ENCODE measurements at places on chromosomes 12 and 14. TPM values are rescaled to one million over a fixed set of nuclear protein-coding genes. Genes with fewer than 3 reads are reported as not detected.

DNA sequence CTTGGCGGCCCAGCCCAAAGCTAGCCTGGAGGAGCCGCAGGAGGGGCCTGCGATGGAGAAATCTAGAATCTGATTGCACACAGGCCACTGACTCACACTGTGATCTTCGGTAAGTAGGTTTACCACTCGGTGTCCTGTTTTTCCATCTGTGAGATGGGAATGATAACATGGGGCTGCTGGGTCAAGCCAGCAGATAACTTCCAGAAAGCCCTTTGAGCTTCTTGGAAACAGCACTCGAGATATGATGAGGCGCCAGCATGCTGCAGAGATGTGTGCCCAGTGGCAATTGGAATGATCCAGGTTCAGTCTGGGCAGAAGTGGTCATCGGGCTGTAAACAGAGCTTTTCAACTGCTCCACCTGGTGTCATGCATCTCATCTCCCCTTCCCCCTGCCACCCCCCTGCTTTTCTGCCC, 771.3 kb upstream of the TBX3 start:
- no peaks in the 10 kb centered on the region for H3K36me3 ChIP-seq
- no peaks in the 10 kb centered on the region for H3K4me1 ChIP-seq
- no peak for DNase-seq
- H3K4me3 ChIP-seq = no peak overlapping the region
- no peaks in the 10 kb centered on the region for H3K27me3 ChIP-seq

- H3K27me3 ChIP-seq = peaks cover 4% of the 10 kb centered on the region
- H3K36me3 ChIP-seq = no peaks in the 10 kb centered on the region
- no peak for DNase-seq
- H3K4me3 ChIP-seq = no peak overlapping the region
Observed at GRCh38 chr14:36268121-36268520, 52.3 kb downstream of the MBIP start.

DNA sequence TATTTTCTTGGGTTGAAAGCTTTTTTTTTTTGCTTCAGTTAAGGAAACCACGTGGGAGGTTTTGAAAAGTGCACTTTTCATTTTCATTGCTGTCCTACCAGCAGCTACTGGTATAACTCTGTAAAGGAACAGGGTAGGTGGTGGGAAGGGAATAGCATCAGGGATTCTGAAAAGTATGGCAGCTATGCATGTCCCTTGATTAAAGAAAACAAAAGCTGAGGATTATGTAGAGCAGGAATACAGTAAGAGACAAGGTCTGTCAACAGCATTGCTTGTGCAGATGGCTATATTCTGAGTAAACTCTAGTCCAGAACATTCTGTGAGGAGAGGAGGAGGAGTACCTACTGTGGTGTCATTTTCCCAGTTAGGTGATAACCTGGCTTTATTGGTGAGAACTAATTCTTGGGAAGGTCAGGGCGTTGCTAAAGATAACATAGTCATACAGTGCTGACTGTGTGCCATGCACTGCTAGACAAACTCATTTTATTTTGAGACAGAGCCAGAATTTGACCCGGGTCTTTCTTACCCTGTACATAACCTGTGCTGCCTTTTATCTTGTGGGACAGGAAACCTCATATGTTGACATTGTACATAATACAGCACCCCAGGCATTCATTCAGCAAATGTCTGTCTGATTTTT, 80.3 kb upstream of the TRAF3 start:
- no peaks in the 10 kb centered on the region for H3K36me3 ChIP-seq
- DNase-seq = no peak
- no peak overlapping the region for H3K4me3 ChIP-seq
- H3K4me1 ChIP-seq = peaks cover 12% of the 10 kb centered on the region
- H3K27me3 ChIP-seq = no peaks in the 10 kb centered on the region

DNA sequence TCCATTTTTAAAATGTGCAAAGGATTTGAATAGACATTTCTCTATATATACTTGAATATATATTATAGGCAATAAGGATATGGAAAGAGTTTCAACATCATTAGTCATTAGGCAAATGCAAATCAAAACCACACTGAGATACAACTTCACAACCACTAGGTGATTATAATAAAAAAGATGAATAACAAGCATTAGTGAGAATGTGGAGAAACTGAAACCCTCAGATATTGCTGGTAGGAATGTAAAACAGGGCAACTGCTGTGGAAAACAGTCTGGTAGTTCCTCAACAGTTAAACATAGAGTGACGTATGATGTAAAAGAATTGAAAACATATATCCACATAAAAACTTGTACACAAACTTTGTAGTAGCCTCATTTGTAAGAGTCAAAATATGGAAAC, 11.7 kb upstream of the BATF start:
- H3K36me3 ChIP-seq = no peaks in the 10 kb centered on the region
- H3K27me3 ChIP-seq = no peaks in the 10 kb centered on the region
- peaks cover 18% of the 10 kb centered on the region for H3K4me1 ChIP-seq
- no peak overlapping the region for H3K27ac ChIP-seq

DNA sequence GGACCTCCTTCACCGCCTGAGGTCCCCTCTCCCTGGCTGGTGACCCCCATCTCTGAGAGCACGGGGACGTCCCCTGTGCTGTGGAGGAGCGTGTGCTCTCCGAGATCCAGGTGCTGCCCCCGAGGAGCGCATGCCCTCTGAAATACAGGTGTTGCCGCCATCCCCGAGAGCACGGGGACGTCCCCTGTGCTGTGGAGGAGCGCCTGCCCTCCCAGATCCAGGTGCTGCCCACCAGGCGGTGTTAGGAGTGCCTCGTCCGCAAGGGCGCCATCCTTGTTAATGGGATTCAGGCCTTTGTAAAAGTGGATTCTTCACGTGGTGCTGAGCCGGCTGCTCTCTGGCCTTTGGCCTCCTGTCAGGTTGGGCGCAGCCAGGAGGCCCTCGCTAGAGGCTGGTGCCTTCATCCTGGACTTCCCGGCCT, 10.1 kb downstream of the NOC4L start:
- H3K36me3 ChIP-seq = peaks cover 12% of the 10 kb centered on the region
- H3K4me3 ChIP-seq = peak overlapping the region; percentile 45
- no peaks in the 10 kb centered on the region for H3K4me1 ChIP-seq
- no peak for DNase-seq
- no peaks in the 10 kb centered on the region for H3K27me3 ChIP-seq

DNA sequence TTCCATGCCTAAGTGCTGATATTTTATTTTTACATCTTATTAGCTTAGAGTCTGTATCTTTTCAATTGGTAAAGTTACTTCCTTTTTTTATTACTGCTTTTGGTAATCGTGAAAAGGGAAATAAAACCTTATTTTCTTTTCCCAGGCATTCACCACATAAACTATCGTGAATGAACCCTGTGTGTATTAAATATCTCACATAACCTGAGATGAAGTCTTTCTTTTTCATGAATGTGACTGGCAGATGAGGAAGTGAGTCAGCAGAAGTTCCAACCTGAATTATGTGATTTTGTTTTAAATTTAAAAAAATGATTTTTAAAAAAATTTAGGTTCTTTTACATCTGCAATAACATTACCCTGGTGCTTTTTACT, 26.0 kb downstream of the MYBPC1 start:
- no peak overlapping the region for H3K27ac ChIP-seq
- H3K4me1 ChIP-seq = peaks cover 5% of the 10 kb centered on the region
- no peak overlapping the region for H3K4me3 ChIP-seq
- H3K36me3 ChIP-seq = no peaks in the 10 kb centered on the region

Gene DUSP16
- 37.5 TPM for total RNA-seq

Gene CISTR
- not detected for total RNA-seq

Gene CACNA1C
- 0.04 TPM for total RNA-seq
